Fibroblast of skin of left biceps (primary cell): ENCODE measurements at places on chromosomes 16 and 17.
A peak's percentile ranks its signal among the peaks of the same experiment; 100 is the strongest.

DNA sequence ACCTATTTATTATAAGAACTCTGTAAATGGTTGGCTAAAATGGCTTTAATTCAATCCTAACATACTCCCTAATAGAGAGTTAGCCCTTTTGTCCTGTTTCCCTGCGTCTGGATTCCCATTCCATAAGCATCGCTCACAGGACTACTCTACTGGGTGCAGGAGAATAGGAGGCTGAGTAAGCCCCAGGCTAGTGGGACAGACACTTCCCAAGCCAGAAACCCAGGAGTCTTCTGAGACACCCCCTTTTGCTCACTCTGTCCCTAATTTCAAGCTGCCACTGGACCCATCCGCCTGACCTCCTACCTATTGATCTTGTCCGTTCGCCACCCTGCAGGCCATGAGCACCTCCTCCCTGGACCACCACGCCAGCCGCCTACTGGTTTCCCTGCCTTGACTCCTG, 16.7 kb upstream of the TOB1 start:
- no peak for DNase-seq

DNA sequence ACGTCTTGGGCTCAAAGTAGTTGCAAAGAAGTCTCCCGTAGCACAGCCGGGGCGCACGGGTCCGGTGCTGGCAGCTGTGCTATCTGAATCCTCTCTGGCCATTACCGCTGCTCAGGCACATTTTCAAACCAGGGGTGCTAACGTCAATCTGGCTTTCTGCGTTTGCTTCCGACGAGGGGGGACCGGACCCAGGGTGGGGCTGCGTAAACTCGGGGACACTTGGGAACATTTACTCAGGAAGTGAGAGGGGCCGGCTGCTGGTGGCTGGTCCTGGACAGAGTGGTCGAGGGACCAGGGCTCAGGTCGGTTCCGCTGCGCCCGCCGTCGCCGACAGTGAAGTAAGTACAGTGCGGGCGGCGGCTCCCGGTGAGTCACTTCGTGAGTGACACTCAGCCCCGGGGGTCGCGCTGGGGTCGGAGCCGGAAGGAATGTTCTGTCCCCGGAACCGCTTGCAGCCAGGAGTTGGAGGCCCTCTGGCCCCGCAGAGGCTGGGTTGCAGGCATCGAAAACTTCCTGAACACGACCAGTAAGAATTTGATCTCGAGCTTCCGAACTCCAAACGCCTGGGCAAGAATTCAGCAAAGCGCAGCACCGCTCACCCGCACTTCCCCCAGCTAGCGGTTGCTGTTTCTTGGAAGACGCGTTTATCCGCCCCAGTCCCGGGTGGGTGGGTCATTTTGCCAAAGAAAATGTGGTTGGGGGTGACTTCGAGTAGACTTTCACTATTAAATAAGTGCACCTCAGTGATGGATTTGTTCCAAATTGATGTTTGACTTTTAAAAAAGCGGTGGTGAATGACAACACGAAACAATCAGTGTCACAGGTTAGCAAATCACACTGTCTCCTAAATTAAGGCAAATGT, 1.4 kb upstream of the HS3ST3B1 start:
- no peak for DNase-seq

- no peak for DNase-seq
These were observed 632.0 kb upstream of the SOX9 start for GRCh38 chr17:71488851-71489250.

DNA sequence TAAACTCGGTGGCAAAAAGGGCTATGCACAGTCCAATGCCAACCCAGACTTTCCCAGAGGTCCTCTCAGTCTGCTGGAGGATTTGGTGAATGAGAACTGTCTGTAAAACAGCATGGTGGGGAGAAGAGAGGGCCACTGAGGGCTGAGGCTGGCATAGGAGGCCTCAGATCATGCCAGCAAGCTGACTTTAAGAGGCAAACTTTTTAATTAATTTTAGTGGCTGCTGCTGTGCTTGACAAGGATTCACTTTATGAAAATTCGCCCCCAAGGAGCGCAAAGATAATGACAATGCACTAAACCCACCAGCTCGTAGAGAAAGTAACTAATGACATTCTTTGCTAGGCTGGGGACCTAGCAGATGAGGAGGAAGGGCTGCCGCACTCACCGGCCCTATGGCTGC, 15.0 kb downstream of the ABCC12 start:
- DNase-seq, result no peak

- DNase-seq, result no peak
These were observed at the start of gene NPB for GRCh38 chr17:81902023-81902652. Gene NPB (plus strand): TSS chr17:81902238. CDS start chr17:81902278, 40 bp downstream.

GRCh38 chr16:46899443-46900143, 15.4 kb downstream of the GPT2 start:
- no peak for DNase-seq

- peak; percentile 18 for DNase-seq
These were observed 5.2 kb downstream of the PECAM1 start for GRCh38 chr17:64385187-64386083.

GRCh38 chr17:4582691-4583090, 1.6 kb upstream of the SMTNL2 start:
- DNase-seq, result no peak

- DNase-seq, result no peak
These were observed 258 bp downstream of the PRKCB start for GRCh38 chr16:23836078-23836403.

DNA sequence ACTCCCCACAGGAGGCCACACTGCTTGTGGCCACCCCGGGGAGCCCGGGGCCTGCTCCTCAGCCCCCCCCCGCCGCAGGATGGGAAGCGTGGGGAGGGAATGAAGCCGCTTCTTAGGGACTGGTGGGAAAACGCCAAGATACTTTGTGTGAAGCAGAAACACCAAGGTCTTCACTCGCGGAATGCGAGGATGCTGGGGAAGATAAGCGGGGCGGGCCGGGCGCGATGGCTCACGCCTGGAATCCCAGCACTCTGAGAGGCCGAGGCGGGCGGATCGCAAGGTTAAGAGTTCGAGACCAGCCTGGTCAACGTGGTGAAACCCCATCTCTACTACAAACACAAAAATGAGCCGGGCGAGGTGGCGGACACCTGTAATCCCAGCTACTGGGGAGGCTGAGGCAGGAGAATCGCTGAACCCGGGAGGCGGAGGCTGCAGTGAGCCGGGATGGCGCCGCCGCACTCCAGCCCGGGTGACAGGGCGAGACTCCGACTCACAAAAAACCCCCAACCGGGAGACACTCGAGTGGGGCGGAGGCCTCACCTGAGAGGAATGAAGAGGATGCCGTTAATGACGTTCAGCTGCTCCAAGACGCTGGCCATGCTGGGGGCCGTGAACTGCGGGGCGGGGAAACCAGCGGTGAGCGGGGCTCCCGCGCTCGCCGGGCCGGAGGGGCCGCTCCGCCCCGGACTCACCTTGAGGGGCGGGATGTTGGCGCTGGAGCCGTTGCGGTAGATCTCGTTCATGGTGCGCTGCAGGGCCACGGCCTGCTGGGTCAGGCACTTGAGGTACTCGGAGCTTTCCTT, 20.3 kb downstream of the CLUH start:
- DNase-seq, result no peak

DNA sequence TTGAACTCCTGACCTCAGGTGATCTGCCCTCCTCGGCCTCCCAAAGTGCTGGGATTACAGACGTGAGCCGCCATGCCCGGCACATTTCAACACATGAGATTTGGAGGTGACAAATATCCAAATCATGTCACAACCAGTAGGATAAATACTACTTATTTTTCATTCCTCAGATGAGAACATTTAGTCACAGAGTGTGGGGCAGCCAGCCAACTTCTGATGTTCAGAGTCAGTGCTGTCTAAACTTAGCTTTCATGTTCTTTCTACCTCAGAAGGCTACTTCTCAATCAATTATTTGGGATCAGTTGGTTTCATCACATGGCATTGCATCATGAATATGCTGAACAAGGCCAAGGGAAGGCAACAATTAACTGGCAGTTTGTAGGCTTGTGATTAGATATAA, 134.5 kb downstream of the CDH13 start:
- DNase-seq, result peak; percentile 60

GRCh38 chr16:70575376-70575775, 51.8 kb downstream of the SF3B3 start:
- DNase-seq, result no peak

GRCh38 chr16:9567666-9568065, 476.2 kb downstream of the HAPSTR1 start:
- DNase-seq, result no peak

DNA sequence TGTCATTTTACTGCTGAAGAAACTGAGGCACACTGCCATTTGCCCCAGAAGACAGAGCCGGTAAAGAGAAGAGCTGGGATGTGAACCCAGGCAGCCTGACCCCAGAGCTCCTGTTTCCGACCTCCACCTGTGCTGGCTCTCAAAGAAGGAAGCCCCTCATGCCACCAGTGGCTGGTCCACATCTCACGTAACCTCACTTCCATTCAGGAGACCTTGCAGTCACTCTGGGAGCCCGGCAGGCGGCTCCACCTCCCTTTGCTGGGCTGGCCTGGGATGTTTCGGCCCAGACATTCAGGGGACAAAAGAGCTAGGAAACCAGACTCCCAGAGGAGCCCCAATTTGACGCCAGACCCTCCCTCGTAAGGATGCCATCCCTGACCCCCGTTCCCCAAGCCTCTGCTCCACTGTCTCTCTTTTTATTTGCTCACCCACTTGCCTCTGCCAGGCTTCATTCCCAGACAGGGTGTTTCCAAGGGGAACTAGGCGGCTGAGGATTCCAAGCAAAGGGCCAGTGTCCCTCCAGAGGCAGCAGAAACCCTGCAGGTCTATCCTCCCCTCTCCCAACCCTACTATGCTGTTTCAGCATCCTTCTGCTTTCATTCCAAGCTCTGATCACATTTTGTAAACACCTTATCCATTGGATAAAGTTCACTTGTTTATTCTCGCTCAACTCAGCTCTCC, 2.8 kb downstream of the TAF1C start:
- DNase-seq, result no peak
